ENCODE measurements at places on chromosomes 11 and 22. TPM values are rescaled to one million over a fixed set of nuclear protein-coding genes. Genes with fewer than 3 reads are reported as not detected.
A peak's percentile ranks its signal among the peaks of the same experiment; 100 is the strongest.

DNA sequence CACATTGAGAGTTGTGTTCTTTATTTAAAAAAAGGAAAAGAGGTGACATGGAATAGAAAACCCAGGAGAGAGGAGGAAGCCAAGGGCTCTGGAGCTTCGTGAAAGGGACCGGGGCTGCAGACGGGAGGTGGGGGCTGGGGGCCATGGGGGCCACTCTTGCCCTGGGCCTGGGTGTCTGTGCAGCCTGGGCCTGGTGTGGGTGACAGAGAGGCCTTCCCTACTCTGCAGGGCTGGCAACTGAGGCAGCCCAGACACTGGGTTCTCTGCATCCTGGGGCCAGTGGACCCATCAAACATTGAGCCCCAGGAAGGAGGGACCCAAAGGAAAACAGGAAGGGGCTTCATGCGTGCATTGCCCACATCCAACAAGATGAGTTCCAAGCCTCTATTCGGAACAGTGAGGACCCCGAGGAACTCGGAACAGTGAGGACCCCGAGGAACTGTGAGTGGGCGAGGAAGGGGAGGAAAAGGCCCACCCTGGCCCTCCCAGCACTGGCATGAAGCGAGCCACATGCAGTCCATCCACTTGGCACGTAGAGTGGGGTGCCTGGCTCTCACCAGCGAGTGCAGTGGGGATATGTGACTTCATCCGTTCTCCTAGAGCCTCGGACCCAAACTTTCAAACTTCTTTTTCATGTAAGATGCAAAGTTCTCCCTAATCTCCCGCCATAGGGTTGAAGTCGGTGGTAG, 1121.6 kb downstream of the BRD1 start:
- no peak overlapping the region for H3K4me3 ChIP-seq
- no peaks in the 10 kb centered on the region for H3K36me3 ChIP-seq
- no peak for DNase-seq
- no peaks in the 10 kb centered on the region for H3K4me1 ChIP-seq
- no peak overlapping the region for H3K27ac ChIP-seq

GRCh38 chr11:74699615-74700396, 31.4 kb downstream of the CHRDL2 start:
- peaks cover 1% of the 10 kb centered on the region for H3K4me1 ChIP-seq
- no peaks in the 10 kb centered on the region for H3K36me3 ChIP-seq
- H3K4me3 ChIP-seq, result no peak overlapping the region

DNA sequence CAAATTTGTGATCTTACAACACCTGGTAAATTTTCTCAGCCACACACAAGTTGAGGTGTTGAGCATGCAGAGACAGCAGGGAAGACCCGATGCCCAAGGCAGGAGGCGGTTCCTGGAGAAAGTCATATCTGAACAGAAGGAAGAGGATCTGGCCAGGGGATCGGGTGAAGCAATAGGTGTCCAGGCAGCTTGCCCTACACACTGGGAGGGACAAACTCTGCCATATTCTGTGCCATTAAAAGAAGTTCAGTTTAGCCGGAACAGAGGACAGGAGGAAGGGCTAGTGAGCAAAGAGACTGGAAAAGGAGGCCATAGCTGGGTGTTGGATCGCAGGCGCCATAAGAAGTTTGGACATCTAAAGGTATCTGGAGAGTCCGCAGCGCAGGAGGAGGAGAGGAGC, 76.5 kb downstream of the TMPRSS5 start:
- no peaks in the 10 kb centered on the region for H3K4me1 ChIP-seq
- DNase-seq, result no peak
- H3K27ac ChIP-seq, result no peak overlapping the region
- H3K36me3 ChIP-seq, result no peaks in the 10 kb centered on the region
- H3K4me3 ChIP-seq, result no peak overlapping the region

CLMP gene
- total RNA-seq, result 33.0 TPM

DNA sequence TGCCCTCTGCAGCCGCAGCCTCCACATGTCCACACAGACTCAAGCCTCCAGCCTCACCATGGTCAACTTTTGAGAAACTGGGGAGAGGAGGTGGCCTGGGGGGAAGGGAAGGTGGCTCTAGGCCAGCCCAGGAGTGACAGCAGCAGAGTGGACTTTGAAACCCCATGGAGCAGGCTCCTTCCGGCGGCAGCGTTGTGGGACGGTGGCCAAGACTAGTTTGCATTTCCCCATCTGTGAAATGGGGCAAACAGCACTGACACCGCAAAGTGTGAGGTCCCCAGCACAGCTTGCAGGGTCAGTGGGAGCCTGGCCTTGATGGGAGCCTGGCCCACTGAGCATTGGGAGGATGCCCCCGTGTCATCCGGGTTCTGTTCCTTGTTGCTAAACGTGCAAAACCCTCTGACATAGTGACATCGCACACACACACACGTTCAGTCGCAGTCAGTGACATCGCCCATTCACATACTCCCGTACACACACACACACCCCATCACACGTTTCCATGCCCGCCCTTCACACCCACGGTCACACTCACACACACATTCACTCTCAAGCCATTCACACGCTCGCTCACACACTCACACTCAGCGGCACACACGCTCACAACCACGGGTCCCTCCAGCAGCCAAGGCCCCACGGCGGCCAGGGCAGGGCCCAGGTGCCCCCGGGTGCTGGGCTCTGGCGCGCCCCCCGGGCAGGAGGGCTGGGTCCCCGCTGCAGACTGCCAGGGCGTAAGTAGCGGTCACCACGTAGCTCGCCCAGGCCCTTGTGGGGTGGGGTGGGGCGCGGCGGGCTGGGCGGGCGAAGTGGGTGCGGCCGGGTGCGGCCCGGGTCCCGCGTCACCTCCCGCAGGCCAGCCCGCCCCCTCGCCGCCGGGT, 585 bp downstream of the CYB5R3 start:
- no peaks in the 10 kb centered on the region for H3K36me3 ChIP-seq
- H3K4me3 ChIP-seq, result peak overlapping the region; percentile 98
- H3K27me3 ChIP-seq, result no peaks in the 10 kb centered on the region
- DNase-seq, result peak; percentile 37
- peak overlapping the region; percentile 41 for H3K27ac ChIP-seq

BDNF gene
- total RNA-seq, result 3.8 TPM

GRCh38 chr11:66626926-66627325, 10.5 kb downstream of the RBM14 start:
- H3K27me3 ChIP-seq, result no peaks in the 10 kb centered on the region
- H3K36me3 ChIP-seq, result peaks cover 85% of the 10 kb centered on the region
- no peak overlapping the region for H3K4me3 ChIP-seq
- no peak overlapping the region for H3K27ac ChIP-seq
- no peaks in the 10 kb centered on the region for H3K4me1 ChIP-seq

Measured in PC-3 (cell line).